ENCODE measurements at places on chromosomes 5 and 9.

GRCh38 chr5:178431782-178432165 lies 158.4 kb downstream of the COL23A1 start:
- no peak for DNase-seq

GRCh38 chr5:88660947-88661805 lies 221.8 kb downstream of the MEF2C start:
- no peak for DNase-seq

- no peak for DNase-seq
Observed at GRCh38 chr9:82489201-82489821, 500.7 kb downstream of the SPATA31D1 start.

GRCh38 chr5:33894566-33894965 lies 2.8 kb upstream of the ADAMTS12 start:
- DNase-seq, result no peak

- no peak for DNase-seq
Observed at GRCh38 chr5:168646335-168646734, 67.2 kb upstream of the PANK3 start.

DNA sequence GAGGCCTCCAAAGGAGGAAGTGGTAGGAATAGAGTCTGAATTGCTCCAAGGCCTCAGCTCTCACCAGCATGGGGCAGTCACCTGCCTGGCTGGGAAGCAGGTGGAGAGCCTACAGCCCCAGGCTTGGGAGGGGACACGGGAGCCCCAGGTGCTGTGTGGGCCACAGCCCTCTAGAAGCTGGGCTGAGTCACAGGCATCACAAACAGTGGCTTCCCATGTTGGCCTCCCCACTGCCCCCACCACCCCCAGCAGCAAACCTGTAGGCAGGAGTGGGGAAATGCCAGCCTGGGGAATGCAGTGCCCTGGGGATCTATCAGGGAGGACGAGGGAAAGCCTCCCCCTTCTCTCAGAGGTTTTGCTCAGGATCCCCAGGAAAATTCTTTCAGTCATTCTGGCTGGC lies 309.6 kb downstream of the SLIT3 start:
- DNase-seq, result no peak

DNA sequence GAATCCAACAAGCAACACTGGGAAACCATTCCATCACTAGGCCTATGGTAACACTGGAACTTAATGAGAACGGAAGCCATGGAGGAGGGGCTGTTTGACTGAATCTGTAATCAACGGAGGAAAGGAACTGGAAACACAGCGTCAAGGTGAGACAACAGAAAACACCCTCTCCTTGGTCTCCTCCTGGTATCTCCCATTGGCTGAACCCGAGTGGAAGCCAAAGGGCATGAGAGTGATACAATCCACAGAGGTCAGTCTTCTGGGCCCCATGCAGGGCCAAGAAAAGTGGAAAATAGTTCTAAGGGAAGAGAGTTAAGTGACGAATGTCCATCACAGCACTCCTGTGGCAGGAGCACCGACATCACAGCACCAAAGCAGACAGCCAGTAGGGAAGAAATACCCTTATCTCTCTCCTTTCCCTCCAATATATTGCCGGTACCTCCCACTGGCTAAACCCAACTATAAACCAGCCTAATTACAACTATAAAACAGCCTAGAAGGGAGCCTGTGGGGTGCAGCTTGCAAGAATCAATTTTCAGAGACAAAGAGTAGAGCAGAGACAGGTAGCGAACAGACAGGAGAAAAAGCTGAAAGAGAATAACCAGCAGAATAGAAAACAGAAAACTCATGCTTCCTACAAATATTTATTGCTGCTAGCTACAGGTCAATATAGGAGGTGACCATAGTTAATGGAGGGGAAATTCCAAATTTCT lies 107.4 kb upstream of the IFNE start:
- no peak for DNase-seq

GRCh38 chr9:110846215-110846614 lies 177.6 kb downstream of the MUSK start:
- no peak for DNase-seq

GRCh38 chr5:143593723-143594122 lies 190.2 kb upstream of the NR3C1 start:
- no peak for DNase-seq
